ENCODE measurements at places on chromosomes 11 and 22. TPM values are rescaled to one million over a fixed set of nuclear protein-coding genes. Genes with fewer than 3 reads are reported as not detected.

SELENOH gene
- 77.5 TPM for total RNA-seq

PAMR1 gene
- 15.6 TPM for total RNA-seq

TBX10 gene
- not detected for total RNA-seq

PRR14L gene
- total RNA-seq: 53.1 TPM

ALX4 gene
- total RNA-seq: 1.1 TPM

SLC22A8 gene
- total RNA-seq: not detected

SDF2L1 gene
- 21.8 TPM for total RNA-seq

SLC25A45 gene
- total RNA-seq: 12.0 TPM

TRIM22 gene
- total RNA-seq: 86.7 TPM

PNPLA5 gene
- total RNA-seq: not detected

MOB2 gene
- 55.2 TPM for total RNA-seq

DNA sequence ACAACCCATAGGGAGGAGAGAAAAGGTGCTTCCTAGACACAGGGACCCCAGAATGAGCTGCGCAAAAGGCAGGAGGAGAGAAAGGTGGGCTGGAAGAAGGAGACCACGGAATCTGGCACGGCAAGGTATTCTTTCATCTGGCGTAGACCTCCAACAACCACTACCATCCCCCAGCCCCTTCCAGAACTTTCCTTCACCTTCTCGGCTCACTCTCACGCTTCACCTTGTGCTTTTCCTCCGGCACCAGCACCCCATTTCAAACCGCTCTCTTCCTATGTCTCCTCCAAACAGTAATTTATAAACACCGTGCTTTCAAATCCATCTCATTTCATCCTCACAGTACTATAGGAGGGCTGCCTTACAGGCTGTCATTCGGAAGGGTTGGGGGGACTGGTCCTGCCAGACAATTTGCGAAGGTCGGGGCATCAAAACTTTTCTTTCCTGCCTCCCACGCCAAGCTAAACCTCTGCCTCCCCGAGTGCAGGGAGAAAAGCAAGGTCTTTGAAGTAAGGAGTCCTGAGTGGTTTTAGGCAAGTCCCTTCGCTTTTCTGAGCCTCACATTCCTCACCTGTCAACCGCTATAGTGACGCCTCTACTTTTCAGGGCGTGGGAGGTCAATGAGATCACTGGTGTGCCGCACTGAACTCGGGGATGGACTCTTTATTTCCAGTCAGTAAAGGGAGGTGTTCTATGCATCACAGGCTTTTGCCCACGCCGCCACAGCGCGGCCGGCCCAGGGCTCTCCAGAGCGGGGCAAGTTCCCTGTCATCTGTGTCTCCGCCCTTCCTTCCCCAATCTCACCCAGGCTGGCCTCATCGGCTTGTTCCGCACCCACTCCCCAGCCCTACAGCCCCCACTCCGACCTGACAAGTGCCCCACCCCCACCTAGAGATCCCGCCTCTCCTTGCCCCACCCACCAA lies 800 bp downstream of the KCTD21 start:
- peak; percentile 49 for DNase-seq

DNA sequence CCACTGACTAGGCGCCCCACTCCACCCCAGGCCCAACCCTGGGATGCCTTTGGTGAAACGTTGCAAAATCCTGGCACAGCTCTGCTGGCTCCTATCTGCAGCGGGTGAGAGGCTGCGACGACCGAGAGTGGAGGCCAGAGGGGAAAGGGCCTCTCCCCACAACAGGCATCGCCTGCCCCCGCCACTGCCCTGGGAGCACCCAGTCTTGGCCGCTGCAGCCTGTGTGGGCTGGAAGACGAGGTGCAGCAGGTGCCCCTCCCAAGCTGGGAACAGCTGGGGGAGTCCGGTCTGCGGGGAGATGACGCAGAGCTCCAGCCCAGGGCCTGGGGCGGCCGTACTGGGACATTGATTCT lies 4.2 kb upstream of the PIM3 start:
- no peak for DNase-seq

GRCh38 chr11:15275141-15275540 lies 160.4 kb downstream of the INSC start:
- no peak for DNase-seq

DNA sequence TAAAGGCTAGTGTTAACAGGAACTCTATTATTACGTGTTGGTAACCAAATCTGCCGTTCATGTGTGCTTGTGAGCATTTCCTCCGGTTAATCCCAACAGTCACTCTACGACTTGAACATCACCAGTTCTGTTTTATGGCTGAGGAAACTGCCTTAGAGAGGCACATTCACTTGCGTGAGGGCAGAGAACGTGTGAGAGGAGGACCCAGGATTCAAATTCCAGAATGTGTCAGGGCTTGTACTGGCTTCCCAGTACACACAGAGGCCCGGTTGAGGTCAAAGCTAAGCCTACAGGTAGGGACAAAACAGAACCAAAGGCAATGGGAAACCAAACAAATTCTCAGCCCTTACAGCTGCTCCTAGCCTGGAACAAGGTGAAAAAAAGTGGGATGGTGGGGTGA lies 66.9 kb upstream of the TENM4 start:
- no peak for DNase-seq

GRCh38 chr22:42901790-42902508 lies 44.9 kb upstream of the ARFGAP3 start:
- no peak for DNase-seq

- DNase-seq: no peak
These were observed 35.0 kb upstream of the ALX4 start for GRCh38 chr11:44344921-44345320.

- no peak for DNase-seq
These were observed 94.1 kb upstream of the AMOTL1 start for GRCh38 chr11:94673951-94674491.

- no peak for DNase-seq
These were observed 59.4 kb downstream of the CABIN1 start for GRCh38 chr22:24070553-24070952.

GRCh38 chr11:43282607-43283440 lies 29.0 kb upstream of the API5 start:
- peak; percentile 62 for DNase-seq

DNA sequence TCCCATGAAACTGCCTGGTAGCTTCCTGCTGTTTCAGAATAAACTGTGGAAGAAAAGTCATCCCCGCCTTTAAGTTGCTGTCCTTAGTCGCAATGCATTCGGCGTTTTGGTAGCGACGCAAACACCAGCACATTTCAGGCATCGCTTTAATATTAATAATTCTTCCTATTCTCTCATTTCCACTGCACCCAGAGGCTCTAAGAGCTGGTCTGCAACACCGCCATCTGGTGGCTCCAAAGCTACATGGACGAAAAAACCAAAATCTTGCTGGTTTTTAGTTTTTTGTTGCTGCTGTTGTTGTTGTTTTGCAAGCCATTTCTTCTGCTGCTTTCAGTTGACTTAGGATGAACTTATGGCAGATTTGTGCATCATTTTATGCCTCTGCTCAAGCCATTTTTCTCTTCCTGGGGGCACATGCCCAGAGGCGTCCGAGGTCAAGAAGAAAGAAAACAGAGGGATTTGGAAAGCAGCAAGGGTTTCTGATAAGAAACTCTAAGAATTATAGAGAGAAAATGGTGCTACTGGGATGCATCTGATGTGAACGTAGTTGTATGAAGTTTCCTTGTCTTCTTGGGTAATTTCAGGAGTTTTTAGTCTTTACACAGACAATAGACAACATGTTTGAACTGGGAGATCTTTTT lies 345.4 kb upstream of the KIRREL3 start:
- DNase-seq: peak; percentile 61

DNA sequence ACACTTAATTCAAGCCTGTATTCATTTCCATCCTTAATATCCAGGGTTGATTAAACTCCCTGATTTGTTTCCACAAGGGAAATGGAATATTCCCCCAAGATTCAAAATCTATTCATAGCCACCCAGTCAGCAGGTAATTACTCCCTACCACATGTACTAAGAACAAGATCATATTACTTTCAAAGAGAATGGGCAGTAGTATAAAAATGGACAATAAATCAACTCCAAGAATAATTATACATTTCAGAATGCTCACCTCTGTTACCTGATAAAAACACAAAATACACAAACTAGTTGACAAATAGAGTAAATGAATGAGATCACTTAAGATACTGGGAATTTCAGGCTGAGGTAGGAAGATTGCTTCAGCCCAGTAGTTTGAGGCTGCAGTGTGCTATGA lies 8.5 kb upstream of the FEZ1 start:
- DNase-seq: no peak

- DNase-seq: no peak
These were observed 131.3 kb downstream of the C11orf87 start for GRCh38 chr11:109553284-109553683.

- no peak for DNase-seq
These were observed 817.2 kb downstream of the FAM181B start for GRCh38 chr11:81916451-81916850.

GRCh38 chr11:12137938-12138731 lies 27.7 kb downstream of the MICAL2 start:
- DNase-seq: no peak

DNA sequence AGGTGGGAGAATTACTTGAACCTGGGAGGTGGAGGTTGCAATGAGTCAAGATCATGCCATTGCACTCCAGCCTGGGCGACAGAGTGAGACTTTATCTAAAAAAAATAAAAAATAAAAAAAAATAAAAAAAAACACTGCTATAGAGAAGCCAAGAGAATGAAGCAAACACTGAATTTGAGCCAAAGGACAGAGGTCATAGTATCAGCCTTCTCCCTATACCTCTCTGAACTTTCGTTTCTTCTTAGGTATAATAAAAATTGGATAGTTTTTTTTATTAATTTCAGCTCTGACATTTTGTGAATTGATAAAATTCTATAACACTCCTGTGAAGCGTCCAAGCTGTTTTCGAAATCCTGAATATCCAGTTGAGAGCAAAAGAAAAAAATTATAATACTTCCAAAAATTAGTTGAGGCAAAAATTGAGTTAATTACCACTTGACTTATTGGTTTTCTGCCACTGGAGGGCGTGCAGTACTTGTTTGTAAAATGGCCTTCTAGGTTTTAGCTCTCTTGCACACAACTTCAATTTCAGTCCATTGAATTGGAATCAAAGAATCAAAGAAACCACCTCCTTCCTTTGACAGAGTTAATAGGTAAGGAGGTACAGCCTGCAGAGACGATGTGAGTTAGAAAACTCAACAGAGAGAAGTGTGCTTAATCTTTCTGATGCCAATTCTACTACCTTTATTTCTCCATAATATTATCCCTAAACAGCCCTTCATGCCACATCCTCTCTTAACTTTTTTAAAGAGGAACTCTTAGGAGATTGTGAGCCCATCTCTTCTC lies 143.2 kb downstream of the BBOX1 start:
- DNase-seq: peak; percentile 75

DNA sequence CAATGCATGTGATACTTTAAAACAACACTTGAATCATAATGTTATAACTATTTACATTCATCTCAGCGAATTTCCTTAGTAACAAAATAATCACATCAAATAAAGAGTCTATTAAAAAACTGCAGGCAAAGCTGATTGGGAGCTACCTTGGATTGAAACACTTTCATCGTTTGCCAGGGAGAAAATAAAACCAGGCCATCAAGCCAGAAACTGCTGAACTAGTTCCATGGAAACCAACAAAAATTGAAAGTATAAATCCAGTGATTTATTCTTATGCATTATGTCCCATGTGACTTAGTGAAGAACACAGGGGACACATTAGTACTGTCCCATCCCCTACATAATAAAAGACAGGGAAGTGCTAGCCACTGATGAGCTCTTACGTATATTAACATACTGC lies 21.7 kb downstream of the SLC35F2 start:
- no peak for DNase-seq

GRCh38 chr11:117603932-117604331 lies 193.1 kb downstream of the DSCAML1 start:
- DNase-seq: no peak

DNA sequence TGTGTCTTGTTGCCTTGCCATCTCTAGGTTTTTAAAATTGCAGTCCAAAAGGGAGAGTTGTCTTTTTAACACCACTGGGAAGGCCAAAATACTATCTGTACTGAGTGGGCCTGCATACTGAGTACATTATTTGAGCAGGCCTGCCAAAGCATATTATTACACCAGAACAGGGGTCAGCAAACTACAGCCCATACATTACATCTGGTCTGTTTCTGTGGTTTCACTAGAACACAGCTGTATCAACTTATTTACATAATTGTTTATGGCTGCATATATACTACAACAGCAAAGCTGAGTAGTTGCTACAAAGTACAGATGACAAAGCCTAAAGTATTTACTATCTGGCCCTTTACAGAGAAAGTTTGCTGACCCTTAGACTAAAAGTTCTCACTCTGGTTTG lies 74.0 kb downstream of the USP35 start:
- no peak for DNase-seq

DNA sequence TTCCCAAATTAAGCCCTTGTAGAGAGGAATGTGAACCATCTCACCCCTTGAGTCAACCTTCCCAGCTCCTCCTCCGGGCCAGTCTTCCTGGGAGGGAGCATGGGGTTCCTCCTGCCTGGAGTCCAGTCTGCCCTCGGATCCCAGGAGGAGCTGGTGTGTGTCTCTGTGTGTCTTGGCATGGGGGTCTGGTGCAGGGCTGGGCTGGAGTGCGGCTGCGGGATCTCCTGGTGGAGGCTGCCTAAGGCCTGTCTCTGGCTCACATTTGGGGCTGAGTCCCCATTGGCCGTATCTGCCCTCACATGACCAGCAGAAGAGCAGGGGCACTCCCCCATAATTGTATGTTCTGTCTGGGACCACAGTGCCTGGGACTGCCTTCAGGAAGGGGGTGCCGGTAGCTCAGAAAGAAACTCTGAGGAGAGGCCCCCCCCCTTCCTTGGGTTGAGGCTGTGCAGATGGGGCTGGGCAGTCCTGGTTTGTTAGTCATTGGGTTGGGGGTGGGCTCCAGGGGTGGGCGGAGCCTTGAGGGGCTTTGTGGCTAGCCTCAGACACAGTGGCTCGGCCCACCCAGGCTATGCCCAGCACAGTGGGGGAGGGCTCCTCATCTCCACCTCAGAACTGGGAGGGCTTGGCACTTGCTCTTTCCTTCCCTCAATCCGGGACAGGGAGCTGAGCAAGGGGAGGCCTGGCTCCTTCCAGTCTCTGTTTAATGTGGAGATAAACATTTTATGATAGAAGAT lies 2.9 kb downstream of the C1QTNF5 start:
- DNase-seq: no peak

DNA sequence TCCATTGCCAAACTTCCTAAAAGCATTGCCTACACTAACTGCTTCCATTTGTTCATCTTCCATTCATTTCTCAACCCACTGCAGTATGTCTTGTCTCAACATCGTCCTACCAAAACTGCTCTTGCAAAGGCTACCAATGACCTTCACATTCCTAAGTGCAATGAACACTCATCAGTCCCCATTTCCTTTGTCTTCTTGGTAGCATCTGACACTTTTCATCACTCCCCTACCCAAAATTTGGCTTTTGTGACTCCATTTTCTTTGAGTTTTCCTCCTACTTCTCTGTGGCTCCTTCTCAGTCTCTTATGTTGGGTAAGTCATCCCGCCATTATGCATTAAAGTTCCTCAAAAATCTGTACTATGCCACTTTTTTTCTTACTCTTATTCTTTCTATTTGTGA lies 135.4 kb downstream of the CCDC81 start:
- DNase-seq: no peak

- DNase-seq: no peak
These were observed 268.4 kb downstream of the FAM76B start for GRCh38 chr11:95521133-95521542.

DNA sequence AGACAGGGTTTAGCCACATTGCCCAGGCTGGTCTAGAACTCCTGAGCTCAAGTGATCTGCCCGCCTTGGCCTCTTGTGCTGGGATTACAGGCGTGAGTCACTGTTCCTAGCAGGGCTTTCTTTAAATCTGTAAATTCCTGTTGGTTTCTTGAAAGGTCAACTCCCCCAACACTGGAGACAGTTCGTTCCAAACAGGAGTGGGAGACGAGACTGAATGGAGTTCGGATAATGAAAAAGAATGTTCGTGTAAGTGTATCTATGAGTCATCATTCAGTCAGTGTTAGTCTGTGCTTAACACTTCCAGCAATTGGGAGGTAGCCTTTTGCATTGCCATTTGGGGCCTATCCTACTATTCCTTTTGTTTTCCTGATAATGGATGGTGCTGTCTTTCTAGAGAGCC lies 10.0 kb upstream of the BACE1-AS start:
- DNase-seq: no peak
